ENCODE measurements at places on chromosomes 4 and X.

DNA sequence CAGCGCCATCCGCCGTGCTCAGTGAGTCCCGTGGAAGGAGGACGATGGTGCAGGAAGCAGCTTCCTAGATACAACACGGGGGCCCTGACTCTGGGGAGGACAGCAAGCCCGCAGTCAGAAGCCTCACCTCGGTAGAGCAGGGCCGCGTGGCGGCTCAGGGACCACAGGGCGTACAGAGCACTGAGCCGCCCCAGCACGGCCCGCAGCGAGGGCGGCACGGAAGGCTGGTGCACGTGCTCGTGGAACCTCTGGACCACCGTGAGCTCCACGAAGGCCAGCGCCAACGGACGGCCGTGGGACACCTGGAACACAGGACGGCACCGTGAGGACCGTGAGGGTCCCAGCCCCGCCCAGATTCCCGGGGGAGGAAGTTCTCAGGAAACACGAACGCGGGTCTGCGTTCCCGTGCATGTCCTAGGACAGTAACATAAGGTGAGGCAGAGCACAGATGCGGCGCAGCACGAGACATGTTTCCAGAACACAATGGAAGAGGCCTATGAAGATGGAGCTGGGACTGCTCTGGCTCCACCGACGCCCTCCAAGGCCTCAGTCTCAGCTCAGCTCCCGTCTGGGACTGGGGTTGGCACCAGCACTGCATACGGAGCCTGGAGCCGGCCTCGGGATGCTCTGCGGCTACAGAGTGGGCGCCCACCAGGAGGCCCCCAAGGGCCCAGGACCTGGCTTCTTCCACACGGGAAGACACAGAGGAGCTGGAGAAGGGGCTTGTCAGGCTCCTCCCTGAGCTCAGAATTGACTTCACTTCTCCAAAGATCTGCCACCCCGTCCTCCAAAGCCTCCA, 65.5 kb downstream of the ACOX3 start:
- no peak for DNase-seq

GRCh38 chrX:55220119-55220794, at the start of gene PAGE5:
Gene PAGE5 (plus strand): TSS chrX:55220346. CDS start chrX:55221383, 1,037 bp downstream.
- DNase-seq: no peak

DNA sequence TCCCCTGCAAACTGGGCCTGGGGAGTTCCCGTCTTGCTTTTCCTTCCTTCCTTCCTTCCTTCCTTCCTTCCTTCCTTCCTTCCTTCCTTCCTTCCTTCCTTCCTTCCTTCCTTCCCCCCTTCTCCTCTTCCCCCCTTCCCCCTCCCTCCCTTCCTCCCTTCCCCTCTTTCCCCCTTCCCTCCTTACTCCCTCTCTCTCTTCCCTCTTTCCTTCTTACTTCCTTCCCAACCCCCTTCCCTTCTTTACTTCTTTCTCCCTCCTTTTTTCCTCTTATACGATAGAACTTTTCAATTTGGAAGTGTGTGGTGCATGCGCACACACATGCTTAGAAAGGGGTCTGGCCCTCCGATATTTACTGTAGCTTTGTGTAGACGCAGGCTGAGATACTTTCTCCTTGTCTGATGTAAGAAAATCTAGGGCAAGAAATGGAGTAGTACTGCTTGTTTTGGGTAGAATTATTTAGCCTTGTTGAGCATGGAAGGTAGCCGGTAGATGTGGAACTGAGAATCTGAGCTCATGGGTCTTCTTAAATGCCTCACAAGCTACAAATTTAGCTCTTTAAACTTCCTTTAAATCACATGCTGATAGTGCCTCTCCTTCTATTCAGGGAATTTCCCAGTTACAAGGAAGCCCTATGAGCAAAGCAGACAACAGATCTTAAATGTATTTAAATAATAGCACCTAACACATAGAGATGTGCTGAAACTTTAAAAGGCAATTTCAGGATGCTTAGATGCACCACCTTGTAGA, 189.6 kb downstream of the GPAT3 start:
- DNase-seq: no peak

DNA sequence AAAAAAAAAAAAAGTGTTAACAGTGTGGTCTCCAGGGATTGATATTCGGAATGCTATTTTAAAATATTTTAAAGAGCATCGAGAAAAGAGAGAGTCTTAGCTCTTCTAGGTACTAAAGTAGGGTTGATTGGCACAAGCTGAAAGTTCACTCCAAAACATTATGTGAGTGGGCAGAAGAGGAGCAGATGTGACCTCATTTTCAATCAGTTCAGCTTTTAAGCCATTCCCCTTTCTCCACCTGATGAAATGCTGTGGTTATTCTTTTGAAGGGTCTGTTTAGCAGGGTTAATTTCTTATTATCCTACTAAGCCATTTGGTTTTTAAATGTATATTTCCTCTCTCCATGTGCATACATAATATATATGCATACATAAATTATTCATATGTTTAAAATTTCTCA, 69.2 kb downstream of the GALNT7 start:
- DNase-seq: no peak

- no peak for DNase-seq
Observed at GRCh38 chr4:170610434-170610833, 520.7 kb upstream of the AADAT start.

DNA sequence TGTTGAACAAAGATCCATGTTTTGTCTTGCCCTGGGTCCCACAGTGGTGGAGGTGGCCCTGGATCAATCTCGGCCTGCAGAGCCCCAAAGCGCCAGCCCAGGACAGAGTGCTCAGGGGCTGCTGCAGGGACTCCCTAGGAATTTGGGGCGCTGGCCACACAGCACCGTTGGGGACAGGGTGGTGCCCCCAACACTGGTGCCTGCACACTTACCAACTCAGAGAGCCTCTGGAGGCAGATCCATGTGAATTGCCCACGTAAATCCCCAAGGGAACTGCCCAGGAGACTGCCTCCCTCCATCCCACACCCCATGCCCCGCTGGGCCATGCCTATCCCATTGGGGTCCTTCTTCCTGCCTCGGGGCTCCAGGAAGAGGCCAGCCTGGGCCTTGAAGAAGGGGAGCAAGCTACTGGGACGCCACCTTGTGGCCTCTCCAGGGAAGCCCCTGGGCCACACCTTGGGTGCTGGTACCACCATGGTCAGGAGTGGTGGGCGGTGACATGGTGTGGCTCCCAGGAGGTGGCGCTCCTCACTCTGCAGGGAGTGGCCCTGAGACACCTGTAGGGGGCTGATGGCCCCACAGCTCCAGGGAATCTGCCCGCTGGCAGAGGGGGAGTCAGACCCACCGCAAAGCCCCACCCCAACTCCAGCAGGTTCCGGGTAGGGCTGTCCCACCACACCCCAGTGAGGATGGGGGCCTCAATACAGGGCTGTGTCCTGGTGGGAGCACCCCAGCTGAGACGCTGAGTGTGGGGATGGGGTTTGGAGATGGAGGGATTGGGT, 22.8 kb downstream of the CFAP99 start:
- peak; percentile 61 for DNase-seq

- DNase-seq: no peak
Observed at GRCh38 chr4:48620831-48621230, 130.8 kb downstream of the ZAR1 start.

DNA sequence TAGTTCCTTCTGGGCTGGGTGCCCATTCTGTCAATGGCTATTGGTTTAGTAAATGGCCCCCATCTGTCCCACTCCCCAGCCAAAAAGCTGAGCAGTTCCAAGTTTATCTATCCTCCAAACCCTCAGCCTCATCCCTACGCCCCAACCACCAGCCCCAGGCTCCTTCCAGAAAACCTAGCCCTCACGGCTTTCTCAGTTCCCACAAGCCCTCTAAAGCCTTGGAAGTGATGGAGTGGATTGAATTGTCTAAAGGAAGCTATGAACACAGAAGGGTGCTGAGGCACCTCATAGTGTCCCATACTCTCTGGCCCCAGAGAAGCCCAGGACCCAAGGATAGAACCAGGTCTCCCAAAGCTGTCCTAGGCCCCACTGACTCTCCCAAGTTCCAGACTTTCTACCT, 75.6 kb upstream of the EFNB1 start:
- no peak for DNase-seq

- no peak for DNase-seq
Observed at GRCh38 chr4:168218645-168219044, 99.9 kb downstream of the DDX60 start.

- no peak for DNase-seq
Observed at GRCh38 chr4:101952985-101953384, 162.5 kb downstream of the BANK1 start.

- no peak for DNase-seq
Observed at GRCh38 chr4:77022560-77023179, 53.1 kb downstream of the CCNI start.

DNA sequence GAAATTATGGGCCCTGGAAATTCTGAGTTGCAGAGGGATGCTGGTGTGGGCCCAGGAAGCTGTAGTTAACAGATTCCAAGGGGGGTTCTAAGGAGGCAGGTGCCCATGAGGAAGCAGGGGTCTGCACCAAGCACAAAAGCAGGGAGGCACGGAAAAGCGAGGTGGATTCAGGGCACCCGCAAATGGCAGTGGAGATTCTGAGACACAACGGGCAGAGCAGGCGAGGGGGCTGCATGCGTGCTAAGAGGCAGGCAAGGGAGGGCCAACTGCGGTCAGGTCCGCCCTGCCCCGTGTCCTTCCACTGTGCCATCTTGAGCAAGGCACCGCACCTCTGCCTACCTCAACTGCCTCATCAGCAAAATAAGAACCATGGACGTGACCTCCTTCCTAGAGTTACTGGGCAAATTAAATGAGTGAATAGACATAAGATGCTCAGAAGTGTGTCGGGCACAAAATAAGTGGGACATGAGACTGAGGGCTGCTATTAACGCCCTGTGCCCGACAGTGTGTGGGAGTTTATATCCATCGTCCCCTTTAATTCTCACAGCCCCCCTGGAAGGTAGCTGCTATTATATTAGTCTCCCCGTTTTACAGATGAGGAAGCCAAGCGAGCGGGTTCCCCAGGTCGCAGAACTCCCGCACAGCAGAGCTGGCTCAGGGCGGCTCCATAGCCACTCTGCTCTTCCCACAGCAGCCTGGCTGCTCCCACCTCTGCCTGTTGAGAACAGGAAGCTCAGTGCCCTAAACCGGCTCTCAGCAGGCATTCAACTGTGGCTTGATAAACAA, 67.6 kb downstream of the PPP2R2C start:
- no peak for DNase-seq

DNA sequence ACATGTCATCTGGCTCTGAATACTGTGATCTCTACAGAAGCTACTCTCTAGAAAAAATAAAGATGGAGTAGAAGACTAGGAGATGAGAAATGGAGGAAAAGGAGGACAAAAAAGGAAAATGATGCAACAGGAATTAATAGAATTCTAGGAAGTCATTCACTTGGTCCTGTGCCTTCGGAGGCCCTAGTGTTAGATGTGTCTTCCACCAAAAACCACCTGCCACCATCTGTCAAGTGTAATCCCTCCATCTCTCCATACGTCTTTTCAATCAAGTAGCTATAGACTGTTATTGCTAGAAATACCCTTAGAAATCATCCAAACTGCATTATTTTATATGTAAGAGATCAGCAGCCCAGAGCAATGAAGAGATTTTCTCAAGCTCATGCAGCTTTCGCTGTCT, 2.9 kb upstream of the RAB41 start:
- no peak for DNase-seq

GRCh38 chr4:128917781-128918180, 108.3 kb downstream of the JADE1 start:
- no peak for DNase-seq

DNA sequence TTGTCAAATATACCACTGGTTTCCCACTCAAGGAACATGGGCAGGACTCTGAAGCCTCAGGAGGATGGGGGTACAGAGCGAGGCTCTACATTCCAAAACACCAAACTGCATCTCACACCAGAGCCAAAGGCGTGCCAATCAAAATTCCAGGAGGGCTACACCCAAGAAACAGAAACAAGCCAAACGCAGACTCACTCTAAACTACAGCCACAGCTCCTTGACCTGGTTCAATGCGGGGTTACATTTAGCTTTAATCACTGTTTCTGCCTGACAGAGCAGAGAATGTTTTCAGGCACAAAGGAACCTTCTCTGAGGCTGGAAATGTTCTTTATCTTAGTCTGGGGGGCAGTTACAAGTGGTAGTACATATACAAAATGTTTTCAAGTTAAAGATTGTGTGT, 2121.5 kb upstream of the AGA start:
- no peak for DNase-seq

GRCh38 chr4:100042235-100042634, 92.2 kb upstream of the H2AZ1 start:
- no peak for DNase-seq

Data from effector memory CD4-positive, alpha-beta T cell (primary cell).